Left renal cortex interstitium (tissue), 4 donors: ENCODE measurements at places on chromosomes 7 and 10.
A peak's percentile ranks its signal among the peaks of the same experiment; 100 is the strongest.

DNA sequence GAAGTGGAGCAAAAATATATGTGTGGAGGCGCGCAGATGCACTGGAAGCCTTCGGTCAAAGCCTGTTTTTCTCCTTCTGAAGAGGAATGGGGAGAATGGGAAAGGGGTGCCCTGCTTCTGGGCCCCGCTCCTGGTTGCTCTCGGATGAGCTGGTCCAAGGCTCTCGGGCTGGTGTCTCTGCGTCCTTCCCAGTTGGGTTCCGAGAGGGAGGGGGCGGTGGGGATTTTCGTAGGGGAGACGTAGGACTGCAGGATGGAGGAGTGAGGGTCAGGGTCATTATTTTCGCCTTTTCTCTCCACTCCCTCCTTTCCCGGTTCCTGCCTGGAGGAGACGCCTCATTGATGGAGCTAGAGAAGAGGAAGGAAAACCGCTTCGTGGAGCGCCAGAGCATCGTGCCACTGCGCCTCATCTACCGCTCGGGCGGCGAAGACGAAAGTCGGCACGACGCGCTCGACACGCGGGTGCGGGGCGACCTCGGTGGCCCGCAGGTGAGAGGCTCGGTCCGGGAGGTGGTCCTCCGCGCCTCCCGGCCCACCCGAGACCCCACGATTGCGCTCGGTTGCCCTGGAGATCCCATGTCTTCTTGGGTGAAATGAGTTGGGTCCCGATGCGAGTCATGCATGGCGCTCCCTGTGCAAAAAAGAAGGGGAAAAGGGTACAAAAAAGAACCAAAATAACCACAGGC is 790 bp downstream of the ADAM22 start:
- DNase-seq = peak; percentile 32

DNA sequence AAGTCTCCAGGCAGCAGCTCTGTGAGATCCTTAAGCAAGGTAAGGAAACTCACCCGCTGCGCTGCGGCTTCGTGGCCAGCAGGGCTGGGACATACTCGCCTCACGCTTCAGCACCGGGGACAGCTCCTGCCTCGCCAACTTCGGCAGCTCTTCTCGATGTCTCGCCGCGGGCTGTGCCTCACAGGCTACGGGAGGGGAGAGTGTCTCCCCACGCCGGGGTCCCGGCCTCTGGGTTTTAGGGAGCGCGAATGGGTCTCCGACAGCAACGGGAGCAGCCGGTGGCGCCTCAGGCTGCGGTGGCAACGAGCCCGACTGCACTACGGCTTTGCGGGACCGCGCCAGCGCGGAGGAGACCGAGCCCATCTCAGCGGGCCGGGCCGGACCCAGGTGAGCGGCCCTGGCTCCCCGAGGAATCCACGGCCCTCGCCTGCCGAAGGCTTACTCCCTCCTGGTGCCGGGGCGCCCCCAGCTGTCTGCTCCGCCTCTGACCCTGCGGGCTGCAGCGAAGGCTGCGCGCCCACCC is 62.4 kb downstream of the LSM5 start:
- peak; percentile 36 for DNase-seq

DNA sequence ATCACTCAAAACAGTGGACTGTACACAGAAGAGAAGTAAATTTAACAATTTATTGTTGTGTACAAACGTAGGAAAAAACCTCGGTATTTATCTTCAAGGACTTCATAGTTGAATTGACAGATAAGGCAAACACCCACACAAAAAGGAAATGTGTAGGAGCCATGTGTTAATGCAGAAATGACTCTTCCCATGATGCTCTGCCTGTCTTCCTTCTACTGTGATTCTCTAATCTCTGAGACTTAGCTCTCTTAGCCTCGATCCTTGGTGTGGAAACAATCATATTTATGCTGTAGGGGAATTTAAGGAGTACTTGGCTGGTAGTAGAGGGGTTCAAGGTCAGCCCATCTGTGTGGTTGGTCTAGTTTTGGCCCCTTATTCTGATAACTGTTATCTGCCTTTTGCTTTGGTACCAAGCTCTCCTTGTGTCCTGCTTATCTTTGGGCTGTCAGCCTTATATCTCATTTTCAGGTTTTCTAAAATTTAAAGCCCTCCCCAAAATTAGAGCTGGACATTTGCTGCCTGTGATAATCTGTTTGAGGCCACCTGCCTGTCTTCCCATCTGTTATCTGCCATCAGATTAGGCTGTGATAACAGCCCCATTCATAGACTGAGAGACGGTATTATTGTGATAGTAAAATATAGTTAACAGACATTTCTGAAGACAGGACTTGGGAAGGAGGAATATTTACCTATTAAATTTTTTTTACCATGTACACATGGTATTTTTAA is 81.7 kb downstream of the GPR85 start:
- no peak for DNase-seq

DNA sequence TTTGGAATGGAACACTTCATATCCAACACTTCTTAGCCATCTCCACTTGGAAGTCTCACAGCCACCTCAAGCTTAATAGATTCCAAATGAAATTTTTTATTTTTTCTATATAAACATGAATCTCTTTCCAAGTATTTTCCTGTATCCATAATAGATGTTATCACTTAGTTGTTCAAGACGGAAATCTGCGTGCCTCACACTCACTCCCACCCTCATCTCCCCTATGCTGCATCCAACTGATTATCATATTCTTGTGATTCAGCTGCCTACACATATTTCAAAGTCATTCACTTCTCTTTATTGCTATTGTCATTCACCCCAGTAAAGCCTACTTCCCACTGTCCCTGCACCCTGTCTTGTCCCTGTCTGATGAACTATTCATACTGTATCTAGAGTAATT is 70.2 kb upstream of the MKX start:
- no peak for DNase-seq

DNA sequence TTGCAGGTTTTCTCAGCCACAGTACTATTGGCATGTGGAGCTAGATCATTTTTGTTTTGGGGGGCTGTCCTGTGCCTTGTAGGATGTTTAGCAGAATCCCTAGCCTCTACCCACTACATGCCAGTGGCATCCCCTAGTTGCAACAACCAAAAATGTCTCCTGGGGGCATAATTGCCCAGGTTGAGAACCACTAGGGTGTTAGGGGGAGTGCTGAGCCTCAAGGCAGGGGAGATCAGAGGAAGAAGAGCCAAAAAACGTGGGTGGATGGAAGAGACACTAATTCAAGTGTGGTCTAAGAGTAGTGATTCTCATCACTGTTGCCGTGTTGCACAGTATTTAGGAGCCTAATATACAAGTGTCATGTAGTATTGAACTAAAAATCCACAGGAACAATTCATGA is 31.7 kb upstream of the CCNY start:
- DNase-seq = no peak

- DNase-seq = no peak
Measured at GRCh38 chr7:86844608-86845007, 200.9 kb downstream of the GRM3 start.

DNA sequence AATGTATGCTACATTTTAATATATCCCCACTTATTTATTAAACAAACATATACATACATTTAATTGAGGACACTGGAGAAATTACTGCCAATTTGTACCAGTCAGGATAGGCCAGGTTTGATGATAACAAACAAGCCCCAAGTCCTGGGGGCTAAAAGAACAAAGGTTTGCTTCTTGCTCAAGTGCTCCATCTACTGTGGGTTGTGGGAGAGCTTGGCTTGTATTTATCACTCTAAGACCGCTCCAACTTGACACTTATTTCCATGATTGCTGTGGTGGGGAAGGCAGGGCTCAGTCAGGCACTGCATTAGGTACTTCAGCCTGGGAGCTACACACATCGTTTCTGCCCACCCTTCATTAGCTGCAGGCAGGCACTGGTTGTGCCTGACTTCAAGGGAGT is 136.6 kb upstream of the ZNF32 start:
- no peak for DNase-seq

DNA sequence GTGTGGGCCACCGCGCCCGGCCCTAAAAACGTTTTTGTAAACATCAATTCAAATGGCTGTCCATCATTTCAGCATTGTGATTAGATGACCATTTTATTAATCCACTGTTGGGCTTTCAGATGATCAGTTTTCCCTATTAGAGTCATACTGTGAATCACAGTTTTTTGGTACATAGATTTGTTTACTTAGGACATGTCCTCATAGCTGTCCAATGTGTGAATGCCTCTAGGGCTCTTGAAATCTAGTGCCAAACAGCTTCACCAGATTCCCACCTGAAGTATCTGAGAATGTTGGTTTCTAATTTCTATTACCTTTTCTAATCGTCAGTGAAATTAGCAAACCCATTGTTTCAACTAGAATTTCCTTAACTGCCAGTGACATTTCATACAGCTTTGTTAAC is 66.8 kb downstream of the UPF2 start:
- no peak for DNase-seq

GRCh38 chr10:97153270-97153850 is 32.4 kb downstream of the SLIT1 start:
- DNase-seq = no peak

DNA sequence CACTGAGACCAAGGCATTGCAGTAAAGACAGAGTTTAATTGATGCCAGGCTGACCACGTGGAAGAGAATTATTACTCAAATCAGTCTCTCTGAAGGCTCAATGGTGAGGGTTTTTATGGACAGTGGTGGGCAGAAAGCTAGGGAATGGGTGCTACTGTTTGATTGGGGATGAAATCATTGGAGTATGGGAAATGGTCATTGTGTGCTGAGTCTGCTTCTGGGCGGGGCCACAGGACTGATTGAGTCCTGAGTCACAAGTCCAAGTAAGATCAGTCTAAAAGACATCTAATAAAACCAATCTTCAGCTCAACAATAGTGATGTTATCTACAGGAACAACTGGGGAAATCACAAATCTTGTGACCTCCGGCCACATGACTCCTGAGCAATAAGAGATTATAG is 868.4 kb downstream of the SORCS3 start:
- DNase-seq = no peak

- no peak for DNase-seq
Measured at GRCh38 chr7:87318741-87319140, 26.7 kb upstream of the CROT start.

DNA sequence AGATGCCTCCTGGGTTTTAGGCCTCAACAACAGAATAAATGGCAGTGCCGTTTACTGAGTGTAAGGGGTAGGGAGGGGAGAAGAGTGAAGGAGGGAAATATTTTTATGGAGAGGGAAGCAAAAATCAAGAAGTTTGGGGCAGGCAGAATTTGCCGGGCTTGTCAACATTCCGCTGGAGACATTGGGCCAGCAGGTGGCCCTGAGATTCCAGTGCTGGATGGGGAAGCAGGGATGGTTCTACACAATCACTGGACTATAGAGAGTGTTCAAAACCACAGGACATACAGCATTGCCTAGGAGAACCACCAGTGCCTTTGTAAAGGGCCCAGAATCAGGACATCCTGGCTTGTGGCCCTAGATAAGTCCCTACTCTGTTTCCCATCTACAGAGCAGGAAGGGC is 598.6 kb upstream of the MGMT start:
- DNase-seq = no peak

GRCh38 chr7:53070883-53071282 is 35.5 kb downstream of the POM121L12 start:
- DNase-seq = no peak

DNA sequence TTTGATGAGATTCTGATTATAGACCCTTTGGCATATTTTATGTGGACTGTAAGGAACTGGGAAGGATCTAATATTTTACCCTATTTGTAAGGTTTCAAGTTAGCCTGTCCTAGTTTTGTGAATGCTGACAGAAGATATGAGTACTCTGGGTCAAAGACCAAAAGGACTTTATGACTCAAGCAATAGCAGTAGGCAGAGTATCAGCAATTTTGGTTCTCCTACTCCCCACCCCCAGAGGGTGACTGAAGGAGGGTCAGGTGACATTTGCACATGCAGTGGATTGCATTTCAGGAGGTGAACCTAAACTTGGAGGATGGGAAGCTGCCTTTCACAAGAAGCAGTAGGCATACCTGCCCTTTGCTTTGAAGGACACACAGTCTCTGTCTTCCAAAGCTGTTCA is 84.0 kb upstream of the KLF6 start:
- DNase-seq = no peak

GRCh38 chr10:10699427-10699826 is 318.2 kb upstream of the CELF2 start:
- no peak for DNase-seq

DNA sequence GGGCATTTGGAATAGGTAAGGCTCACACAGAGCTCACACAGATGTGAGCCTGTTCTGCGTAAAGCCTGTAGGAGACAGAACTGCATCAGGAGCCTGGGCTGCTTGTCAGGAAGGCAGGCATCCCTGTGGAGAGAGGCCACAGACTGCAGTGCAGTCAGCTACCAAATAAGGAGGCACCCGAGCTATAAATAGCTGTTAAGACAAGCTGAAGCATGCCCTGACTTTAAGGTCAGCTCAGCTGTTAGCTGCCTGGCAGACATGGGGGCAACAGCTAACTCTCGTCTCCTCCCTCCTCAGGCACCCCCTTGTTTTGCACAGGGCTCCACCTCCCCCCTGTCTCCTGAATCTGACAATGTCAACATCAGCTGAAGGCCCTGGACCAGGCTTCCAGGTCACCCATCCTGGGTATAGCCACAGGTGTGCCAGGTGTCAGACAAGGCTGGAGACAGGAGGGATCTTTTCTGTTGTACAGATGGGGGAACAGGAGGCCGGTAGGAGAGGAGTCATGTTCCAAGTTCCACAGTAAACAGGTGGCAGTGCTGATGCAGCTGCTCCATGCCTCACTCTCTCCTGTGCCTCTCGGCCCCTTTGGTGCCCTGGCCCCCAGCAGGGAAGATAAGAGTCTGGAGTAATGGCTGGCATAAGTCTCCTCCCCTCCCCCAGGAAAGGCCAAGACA is 27.6 kb upstream of the MKRN1 start:
- no peak for DNase-seq

- no peak for DNase-seq
Measured at GRCh38 chr10:86177537-86178155, 188.9 kb downstream of the GRID1 start.

DNA sequence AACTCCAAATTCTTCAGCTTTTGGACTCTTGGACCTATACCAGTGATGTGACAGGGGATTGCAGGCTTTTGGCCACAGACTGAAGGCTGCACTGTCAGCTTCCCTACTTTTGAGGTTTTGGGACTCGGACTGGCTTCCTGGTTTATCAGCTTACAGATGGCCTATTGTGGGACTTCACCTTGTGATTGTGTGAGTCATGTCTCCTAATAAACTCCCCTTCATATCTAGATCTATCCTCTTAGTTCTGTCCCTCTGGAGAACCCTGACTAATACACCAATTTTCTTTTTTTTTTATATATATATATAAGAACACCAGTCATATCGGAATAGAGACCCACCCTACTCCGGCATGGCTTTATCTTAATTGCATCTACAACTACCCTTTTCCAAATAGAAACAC is 166.8 kb downstream of the ETV1 start:
- no peak for DNase-seq

DNA sequence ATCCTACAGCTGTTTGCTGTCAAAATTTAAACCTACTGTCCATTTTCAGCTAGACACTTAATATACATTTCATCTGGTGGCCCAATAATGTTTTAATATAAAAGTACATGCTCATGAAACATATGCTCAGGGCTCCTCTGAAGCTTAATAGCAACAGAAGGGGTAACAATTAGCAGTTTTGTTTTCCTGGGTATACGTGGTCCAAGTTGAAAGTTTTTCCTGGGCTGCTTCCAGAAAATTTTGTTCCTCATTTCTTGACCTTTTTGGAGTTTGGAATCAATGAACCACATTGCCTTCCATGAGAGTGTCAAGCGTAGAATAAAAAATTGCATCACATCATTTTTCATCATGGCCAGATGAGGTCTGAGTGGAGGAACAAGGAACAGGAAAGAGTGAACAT is 537.3 kb upstream of the MGMT start:
- DNase-seq = no peak

- no peak for DNase-seq
Measured at GRCh38 chr7:128211626-128212025, 29.5 kb upstream of the LEP start.

GRCh38 chr10:124727361-124727960 is 16.7 kb downstream of the FAM53B start:
- no peak for DNase-seq
